Femur (tissue), 1 donor: ENCODE measurements at places on chromosomes 1 and 21.
A peak's percentile ranks its signal among the peaks of the same experiment; 100 is the strongest.

- no peak for DNase-seq
Measured at GRCh38 chr1:164969253-164969652, 387.3 kb downstream of the LMX1A start.

- peak; percentile 14 for DNase-seq
Measured at GRCh38 chr1:72636631-72637030, 354.3 kb upstream of the NEGR1 start.

GRCh38 chr1:111778541-111779051 lies 22.9 kb downstream of the DDX20 start:
- DNase-seq: no peak

- no peak for DNase-seq
Measured at GRCh38 chr1:41856151-41856943, 62.4 kb downstream of the HIVEP3 start.

GRCh38 chr1:183651612-183652011 lies 1.5 kb downstream of the APOBEC4 start:
- no peak for DNase-seq

GRCh38 chr21:24561291-24561690 lies 1046.0 kb downstream of the MRPL39 start:
- no peak for DNase-seq

DNA sequence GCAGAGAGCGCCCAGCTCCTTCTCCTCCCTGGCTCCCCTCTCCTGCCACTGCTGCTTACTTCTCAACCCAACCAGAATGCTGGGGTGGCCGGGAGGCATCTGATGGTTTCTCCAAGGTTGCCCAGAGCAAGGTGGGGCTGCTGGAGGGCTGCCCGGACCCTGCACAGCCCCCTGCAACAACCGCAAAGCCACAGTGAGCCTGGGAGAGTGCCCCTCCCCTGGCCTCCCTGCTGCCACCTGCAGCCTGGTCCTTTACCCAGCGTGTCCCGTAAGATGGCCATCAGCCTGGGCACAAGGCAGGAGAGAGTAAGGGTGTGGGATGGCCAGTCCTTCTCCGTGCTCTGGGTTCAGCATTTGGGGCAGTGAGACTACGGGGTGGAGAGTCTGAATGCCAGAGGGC lies 17.0 kb downstream of the MX2 start:
- DNase-seq: no peak

GRCh38 chr1:180947901-180948640 lies 35.4 kb downstream of the KIAA1614 start:
- DNase-seq: no peak

DNA sequence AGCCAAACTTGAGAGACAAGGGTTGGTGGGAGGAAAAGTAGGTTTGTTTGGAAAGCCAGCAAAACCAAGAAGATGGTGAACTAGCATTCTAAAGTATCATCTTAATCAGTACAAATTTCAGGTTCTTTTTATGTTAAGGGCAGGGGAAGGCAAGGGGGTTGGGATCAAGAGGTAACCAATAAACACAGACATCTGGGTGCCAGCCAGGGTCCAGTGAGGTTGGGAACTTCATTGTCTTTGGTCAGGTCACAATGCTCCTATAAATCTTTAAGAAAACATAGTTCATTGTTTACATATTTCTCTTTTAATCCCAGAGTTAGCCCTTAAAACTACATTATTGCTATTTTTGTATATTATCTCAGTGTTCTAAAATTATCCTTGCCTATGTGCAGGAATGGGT lies 126.2 kb upstream of the NR5A2 start:
- DNase-seq: no peak

GRCh38 chr1:92795166-92795565 lies 10.3 kb upstream of the EVI5 start:
- no peak for DNase-seq

DNA sequence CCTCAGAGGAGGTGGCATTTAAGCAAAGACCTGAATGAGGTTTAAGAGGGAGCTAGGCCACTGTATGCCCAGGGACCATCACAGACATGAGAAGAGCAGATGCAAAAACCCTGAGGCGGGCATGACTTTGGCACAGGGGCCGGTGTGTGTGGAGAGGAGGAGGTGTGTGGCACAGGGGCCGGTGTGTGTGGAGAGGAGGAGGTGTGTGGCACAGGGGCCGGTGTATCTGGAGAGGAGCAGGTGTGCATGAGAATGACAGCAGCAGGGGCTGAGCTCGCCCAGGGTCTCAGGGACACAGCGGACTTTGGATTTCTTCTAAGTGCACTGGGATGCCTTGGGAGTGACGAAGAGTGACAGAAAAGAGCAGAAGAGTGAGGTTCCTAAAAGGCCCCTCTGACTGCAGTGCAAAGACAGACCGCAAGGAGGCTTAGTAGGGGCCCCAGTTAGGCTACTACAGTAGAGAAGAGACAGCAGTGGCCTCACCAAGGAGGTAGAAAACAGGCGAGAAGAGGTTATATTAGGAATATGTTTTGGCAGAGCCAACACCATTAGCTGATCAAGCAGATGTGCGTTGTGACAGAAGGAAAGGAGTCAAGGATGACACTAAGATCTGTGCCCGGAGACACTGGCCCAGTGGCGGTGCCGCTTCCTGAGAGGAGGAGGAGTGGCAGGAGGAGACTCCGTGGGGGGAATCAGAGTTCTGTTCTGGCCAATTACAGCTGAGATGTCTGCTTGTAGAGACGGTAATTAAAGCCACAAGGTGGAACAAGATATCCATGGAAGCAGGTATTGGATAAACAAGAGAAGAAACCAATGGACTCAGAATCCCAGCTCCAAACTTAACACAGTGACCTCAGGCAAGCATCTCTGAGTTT lies 18.4 kb downstream of the ZBTB17 start:
- DNase-seq: no peak

- no peak for DNase-seq
Measured at GRCh38 chr1:109425391-109426280, 612 bp downstream of the PSMA5 start.

GRCh38 chr1:230861970-230862595 lies 6.2 kb downstream of the C1orf198 start:
- DNase-seq: no peak

DNA sequence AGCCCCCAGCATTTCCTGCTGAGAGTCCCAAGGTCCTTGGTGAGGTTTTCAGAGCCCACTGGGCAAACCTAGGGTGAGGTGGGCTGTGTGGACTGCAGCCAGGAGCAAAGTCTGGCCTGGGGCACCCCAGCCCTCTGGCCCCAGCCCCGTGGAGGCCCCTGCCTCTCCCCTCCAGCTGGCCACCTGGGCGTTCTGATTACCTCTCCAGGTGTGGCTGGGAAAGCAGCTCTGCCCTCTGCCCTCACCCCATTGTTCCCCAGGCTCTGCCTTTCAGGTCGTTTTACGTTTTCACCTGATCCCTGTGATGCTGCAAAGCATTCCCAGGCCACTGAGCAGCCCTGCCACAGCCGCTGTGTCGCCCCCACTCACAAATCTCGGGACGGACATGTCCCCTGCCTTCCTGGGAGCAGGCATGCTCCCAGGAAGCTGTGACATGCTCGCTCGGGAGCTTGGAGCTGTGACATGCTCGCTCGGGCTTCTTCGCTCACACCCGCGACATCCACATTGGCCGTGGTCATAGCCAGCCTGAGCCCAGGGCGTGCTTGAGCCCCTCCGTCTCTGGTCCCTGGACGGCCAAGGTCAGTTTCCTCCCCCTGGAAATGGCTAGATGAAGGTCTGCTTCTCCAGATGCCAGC lies 169.2 kb upstream of the ARHGEF16 start:
- no peak for DNase-seq

DNA sequence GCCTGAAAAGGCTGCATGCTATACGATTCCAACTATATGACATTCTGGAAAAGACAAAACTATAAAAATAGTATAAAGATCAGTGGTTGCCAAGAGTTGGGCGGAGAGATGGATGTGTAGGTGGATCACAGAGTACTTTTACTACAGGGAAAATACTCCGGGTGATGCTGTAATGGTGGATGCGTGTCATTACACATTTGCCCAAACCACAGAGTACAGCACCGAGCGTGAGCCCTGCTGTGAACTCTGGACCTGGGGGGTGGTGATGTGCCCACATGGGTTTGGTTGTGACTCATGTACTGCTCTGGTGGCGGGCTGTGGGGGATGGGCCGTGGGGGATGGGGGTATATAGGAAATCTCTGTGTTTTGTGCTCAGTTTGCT lies 162.7 kb upstream of the COL6A1 start:
- no peak for DNase-seq

- DNase-seq: no peak
Measured at GRCh38 chr1:172745014-172745413, 86.1 kb downstream of the FASLG start.

DNA sequence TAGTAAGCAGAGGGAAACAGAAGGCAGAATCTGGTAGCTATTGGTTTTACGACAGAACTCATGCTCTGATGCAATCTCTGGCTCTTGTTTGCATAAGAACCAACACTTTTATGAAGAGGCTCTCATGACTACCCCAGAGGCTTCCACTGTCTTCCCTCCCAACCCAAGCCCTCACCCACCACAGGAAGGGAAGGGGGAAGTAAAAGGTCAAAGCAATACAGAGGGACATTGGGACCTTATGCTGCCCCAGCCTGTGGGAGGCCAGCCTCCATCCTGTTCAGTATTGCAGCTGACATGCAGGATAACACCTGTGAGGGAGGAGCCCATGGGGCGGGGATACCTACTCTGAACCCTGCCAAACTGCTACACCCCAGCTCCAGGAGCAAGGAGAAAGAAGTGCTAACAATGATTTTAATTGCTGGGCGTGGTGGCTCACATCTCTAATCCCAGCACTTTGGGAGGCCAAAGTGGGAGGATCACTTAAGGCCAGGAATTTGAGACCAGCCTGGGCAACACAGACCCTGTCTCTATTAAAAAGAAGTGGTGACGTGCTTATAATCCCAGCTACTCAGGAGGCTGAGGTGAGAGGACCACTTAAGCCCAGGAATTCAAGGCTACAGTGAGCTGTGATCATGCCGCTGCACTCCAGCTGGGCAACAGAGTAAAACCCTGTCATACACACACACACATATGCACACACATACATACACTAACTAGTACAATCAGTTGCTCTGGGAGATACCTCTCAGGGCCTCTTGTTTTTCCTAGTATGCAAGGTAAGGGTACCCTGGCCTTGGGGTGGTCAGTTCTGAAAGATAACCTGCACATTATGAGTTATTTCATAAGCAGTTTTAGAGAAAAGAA lies 9.5 kb downstream of the MR1 start:
- no peak for DNase-seq

GRCh38 chr21:45334591-45335081 lies 46.9 kb upstream of the POFUT2 start:
- no peak for DNase-seq

GRCh38 chr21:16794950-16795349 lies 717.9 kb upstream of the CXADR start:
- DNase-seq: no peak

DNA sequence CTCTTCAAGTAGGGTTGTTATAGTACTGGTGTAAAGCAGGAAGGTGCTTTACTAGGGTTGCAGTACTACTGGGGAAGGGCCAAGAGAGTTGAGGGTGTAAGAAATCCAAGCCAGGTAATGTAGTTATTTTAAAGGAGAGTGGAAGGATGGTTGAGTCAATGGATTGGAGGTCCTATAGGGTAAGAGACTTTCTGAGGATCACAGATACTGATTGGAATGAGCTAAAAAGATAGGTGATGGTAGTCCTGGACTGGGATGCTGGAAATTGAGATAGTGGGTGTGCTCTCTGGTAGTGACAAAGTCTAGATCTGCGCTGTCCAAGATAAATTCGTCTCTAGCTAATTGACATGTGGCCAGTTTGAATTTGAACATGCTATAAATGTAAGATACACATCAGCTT lies 7.0 kb downstream of the TXLNA start:
- no peak for DNase-seq

GRCh38 chr1:154391086-154391770 lies 13.9 kb upstream of the IL6R start:
- no peak for DNase-seq

GRCh38 chr1:225745273-225745672 lies 32.4 kb upstream of the SRP9 start:
- DNase-seq: peak; percentile 53

DNA sequence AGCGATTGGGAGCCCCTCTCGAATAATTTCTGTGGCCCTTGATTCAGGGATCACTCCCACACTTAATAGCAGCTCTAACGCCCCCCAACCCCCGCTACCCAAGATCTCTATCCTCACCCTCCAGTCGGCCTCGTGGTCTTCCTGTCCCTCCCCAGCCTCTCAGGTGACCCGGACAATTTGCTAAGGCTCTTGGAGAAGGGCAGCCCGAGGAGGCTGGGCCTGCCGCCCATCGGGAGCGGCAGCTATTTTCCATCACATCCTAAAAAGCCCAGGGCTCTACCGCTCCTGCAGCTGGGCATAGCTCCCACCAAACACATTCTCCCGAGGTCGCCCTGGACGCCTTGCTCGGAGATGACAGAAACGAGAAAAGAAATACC lies 12.0 kb upstream of the PHLDA3 start:
- DNase-seq: no peak

GRCh38 chr1:167695147-167695546 lies 26.6 kb upstream of the MPZL1 start:
- no peak for DNase-seq

- DNase-seq: no peak
Measured at GRCh38 chr1:223678841-223679240, 13.3 kb upstream of the CAPN8 start.

DNA sequence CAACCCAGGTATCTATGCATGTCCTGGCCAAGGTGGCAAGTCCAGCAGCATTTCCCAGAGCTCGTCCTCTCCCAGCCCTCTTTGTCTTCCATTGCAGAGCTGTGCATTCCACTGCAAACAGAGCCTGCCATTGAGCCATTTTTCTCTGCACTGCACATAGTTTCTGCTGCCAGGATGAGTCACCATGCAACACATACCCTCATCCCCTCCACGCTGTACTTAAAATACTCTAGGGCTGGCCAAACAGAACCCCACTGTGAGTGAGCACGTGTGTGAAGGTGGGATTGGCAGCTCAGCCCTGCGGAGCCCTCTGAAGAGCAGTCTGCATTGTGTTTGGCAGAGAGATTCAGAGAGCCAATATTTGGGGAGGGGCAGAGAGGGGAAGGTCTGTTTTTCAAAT lies 3.9 kb upstream of the ATP1B1 start:
- peak; percentile 51 for DNase-seq

DNA sequence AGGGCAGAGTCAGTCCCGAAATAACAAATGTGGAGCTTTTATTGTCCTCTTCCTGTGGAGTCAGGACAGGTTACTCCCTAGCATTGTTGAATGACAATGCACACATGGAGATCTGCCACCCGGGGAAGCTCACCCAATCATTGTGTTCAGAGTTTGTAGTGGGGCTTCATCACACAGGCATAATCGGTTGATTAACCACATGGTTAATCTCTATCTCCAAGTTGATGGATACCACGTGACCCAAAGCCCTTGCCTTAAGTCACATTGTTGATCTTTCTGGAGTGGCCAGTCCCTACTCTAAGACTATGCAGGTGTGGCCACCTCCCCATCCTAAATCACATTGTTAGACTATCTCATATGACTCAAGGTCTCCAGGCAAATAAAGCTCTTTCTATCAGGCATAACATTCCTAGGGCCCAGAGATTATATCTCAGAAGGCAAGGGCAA lies 2.6 kb upstream of the C1orf141 start:
- no peak for DNase-seq

DNA sequence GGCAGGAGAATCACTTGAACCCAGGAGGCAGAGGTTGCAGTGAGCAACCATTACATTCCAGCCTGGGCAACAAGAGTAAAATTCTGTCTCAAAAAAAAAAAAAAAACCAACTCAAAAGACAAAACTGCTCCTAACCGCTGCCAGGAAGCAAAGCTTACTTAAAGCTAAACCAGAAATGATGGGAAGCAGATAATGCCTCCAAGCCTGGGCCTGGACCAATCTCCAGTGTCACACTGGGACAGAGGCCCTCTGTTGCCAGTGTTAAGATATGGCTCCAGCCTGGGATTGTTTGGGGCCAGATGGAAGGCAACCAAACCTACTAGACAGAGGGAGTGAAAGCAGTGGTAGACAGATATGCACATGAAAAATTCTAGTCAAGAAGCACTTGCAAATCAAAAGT lies 36.9 kb downstream of the NSL1 start:
- no peak for DNase-seq
